Stomach (tissue), 19 donors: ENCODE measurements at places on chromosomes 1 and 21. TPM values are rescaled to one million over a fixed set of nuclear protein-coding genes. Genes with fewer than 3 reads are reported as not detected.

CFAP74 gene
- total RNA-seq: not detected

HSD11B1 gene
- 2.3 TPM for total RNA-seq

- no peak overlapping the region for H3K4me3 ChIP-seq
- DNase-seq: no peak
- no peak overlapping the region for H3K27ac ChIP-seq
- no peaks in the 10 kb centered on the region for H3K4me1 ChIP-seq
Observed at GRCh38 chr1:192565946-192566345, 9.6 kb upstream of the RGS1 start.

DNA sequence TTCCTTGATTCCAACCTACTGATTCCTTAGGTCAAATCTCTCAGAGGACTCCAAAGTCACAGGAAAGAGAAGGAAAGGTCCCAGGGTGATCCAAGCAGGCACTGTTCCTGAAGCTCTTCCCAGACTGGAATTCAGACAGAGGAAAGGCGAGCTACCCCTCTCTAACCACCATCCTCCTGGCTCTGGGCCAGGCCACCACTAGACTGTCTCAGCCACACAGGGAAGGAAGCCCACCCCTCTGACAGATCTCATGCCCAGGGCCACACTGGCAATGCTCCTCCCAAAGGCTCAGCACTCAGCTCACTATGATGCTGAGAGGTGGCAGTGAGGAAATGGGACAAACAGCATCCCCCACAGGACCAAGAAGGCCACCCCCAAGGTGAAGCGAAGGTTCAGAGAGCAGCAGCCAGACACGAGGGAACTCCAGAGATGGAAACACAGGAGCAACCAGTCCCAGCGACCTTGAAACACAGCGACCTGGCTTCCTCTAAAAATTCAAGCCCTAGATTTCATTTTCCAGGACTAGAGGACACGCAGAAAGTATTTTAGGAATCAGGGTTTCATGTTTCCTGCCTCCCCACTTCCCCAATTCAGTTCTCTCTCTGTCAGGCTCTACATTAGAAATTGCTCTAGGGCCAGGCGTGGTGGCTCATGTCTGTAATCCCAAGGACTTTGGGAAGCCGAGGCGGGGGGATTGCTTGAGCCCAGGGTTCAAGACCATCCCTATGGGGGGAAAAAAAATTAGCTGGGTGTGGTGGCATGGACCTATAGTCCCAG, 18.8 kb downstream of the PIK3C2B start:
- peak overlapping the region; percentile 23 for H3K27ac ChIP-seq
- no peaks in the 10 kb centered on the region for H3K36me3 ChIP-seq
- peaks cover 56% of the 10 kb centered on the region for H3K4me1 ChIP-seq
- no peak for DNase-seq
- H3K27me3 ChIP-seq: no peaks in the 10 kb centered on the region

GRCh38 chr1:207321790-207322645, 540 bp downstream of the CD55 start:
- DNase-seq: no peak
- H3K27ac ChIP-seq: peak overlapping the region; percentile 92
- peaks cover 18% of the 10 kb centered on the region for H3K4me1 ChIP-seq
- peak overlapping the region; percentile 75 for H3K4me3 ChIP-seq
- H3K36me3 ChIP-seq: peaks cover 18% of the 10 kb centered on the region
- H3K27me3 ChIP-seq: no peaks in the 10 kb centered on the region

DNA sequence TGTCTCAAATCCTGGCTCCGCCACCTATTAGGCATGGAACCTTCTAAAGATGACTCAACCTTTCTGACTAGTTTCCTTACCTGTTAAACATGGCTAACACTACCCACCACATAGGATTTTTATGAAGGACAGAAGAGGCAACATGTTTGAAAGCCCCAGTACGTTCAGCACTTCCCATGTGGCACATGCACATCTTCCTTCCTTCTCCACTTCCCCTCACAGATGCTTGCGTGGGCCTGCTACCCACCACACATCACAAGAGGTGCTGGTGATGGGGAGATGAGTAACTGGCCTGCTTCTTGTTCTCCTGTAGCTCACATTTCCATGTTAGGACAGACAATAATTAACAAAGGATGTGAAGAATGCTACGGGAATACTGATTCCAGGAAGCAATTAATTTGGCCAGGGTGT, 7.1 kb downstream of the ZBTB21 start:
- no peak overlapping the region for H3K4me3 ChIP-seq
- peaks cover 7% of the 10 kb centered on the region for H3K4me1 ChIP-seq
- peaks cover 19% of the 10 kb centered on the region for H3K36me3 ChIP-seq
- H3K27ac ChIP-seq: no peak overlapping the region

- peaks cover 3% of the 10 kb centered on the region for H3K27me3 ChIP-seq
- H3K4me1 ChIP-seq: peaks cover 7% of the 10 kb centered on the region
- no peak overlapping the region for H3K27ac ChIP-seq
- peak; percentile 77 for DNase-seq
Observed at GRCh38 chr1:181424786-181425403, 58.4 kb upstream of the CACNA1E start.

GRCh38 chr1:226029093-226029496, 30.0 kb upstream of the SDE2 start:
- no peaks in the 10 kb centered on the region for H3K27me3 ChIP-seq
- H3K4me1 ChIP-seq: no peaks in the 10 kb centered on the region
- H3K4me3 ChIP-seq: no peak overlapping the region
- peak; percentile 75 for DNase-seq
- H3K27ac ChIP-seq: peak overlapping the region; percentile 40
